ENCODE measurements at places on chromosomes 1 and 21.
A peak's percentile ranks its signal among the peaks of the same experiment; 100 is the strongest.

DNA sequence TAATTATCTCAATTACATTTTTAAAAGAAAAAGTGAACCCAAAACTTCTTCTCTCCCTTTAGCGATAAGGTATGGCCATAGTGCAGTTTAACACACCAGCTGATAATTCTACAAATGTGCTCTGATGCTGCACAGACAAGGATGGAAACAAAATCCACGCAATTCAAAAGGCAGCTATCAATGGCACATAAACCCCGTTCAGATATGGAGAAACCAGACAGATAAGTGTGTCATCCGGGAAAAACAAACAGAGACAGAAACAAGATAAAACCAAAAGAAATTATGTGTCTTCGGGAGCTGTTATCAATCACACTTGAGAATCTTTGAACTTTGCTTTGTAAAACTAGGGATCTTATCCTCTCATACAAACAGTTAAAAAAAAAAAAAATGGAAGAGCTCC lies 73.6 kb downstream of the SIPA1L2 start:
- DNase-seq, result no peak

DNA sequence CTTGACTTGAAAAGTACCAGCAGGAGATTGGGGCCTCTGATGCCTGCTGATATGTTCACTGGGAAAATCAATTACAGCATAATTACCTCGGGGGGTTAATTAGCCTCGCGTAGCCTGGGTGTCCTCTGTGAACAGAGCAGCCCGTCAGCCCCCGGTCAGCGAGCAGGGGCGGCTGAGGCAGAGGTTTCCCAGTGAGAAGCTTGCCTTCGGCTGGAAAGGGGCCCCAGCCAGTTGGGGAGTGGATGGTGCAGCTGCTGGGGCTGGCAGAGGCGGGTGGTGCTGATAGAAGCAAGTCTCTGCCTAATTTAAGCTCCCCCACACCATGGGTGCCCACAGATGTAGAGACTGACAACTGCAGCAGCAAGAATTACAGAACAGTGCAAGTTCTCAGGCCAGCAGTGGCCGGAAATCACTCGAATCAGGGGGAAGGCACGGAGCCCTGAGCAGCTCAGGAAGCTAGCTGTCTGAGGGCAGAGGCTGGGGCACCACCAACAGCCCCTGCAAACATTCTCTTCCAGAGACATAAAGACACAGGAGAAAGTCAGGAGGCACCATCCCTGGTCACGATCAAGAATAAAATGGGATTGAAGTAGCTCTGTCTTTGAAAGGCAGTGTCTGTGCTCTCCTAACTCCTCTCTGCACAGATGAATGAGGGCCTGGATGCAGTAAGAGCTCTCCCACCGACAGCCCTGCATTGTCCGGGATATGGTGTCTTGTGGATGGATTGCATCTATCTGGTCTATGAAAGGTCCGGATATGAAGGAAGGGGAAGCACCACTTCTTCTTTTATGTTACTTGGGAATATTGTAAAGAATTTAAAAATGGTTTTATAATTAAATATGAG lies 166.5 kb upstream of the CD34 start:
- no peak for DNase-seq

- DNase-seq, result no peak
Observed at GRCh38 chr1:160416369-160416768, 16.0 kb downstream of the VANGL2 start.

- no peak for DNase-seq
Observed at GRCh38 chr1:2506901-2507565, 19.4 kb downstream of the PANK4 start.

DNA sequence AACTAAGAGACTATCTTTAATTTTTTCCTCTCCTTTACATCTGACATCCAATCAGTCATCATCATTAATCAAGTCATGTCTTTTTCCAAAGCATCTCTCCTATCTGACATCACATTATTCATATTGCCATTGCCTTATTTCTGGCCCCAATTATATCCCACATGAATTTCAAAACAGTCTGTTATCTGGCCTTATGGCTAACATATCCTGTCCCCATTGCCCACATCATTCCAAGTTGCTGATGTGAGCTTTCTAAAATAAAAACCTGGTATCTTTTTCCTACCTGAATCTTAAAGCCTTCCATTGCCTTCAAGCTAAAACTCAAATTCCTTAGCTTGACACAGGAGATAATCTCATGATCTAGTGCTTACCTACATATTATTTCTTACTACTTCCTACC lies 283.9 kb downstream of the LRRC40 start:
- no peak for DNase-seq

GRCh38 chr1:172275478-172275877 lies 145.0 kb upstream of the C1orf105 start:
- DNase-seq, result no peak

DNA sequence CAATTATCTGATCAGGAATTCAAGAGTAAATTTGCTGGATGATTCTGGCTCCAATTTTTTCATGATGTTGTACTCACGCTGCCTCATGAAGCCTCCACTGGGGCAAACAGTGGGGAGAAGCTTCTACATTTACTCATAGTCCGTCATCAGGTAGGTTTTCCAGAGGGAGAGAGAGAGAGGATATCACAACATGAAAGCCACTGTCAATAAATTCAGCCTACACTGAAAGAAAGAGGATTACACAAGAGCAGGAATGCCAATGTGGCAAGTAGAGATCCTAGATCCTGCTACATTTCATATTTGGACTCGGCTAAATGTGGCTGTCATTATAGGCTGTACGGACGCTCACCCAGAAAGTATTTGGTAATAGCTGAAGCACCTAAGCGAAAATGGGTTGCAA lies 819.9 kb downstream of the BRINP3 start:
- no peak for DNase-seq

DNA sequence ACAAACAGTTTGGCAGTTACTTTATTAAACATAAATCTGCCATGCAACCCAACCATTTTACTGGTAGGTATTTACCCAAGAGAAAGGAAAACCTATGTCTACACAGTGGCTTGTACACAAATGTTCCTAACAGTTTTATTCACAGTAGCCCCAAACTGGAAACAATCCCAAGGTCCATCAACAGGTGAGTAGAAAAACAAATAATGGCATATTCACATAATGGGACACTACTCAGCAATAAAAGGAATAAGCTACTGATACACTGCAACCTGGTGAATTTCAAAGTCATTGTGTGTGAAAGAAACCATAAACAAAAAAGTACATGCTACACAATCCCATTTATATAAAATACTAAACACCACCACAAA lies 12.7 kb downstream of the KYAT3 start:
- DNase-seq, result no peak

GRCh38 chr21:39152271-39152670 lies 31.0 kb downstream of the PSMG1 start:
- no peak for DNase-seq

DNA sequence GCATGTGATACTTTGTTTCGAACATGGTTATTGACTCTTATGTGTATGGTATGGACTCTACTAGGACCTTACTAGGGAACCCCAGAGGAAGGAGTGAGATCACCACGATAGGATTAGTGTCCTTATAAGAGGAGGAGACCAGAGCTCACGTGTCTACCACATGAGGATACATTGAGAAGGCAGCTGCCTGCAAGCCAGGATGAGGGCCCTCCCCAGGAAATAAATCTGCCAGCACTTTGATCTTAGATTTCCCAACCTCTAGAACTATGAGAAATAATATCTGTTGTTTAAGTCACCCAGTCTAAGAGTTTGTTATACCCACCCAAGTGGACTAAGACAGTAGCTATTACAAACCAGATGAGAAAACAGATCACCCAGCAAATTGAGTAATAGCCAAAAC lies 559.3 kb upstream of the USP24 start:
- no peak for DNase-seq

GRCh38 chr1:168114845-168115244 lies 21.9 kb downstream of the GPR161 start:
- no peak for DNase-seq

GRCh38 chr1:197356723-197357533 lies 88.9 kb downstream of the CRB1 start:
- peak; percentile 15 for DNase-seq

GRCh38 chr1:184648856-184649201 lies 105.8 kb downstream of the EDEM3 start:
- no peak for DNase-seq

DNA sequence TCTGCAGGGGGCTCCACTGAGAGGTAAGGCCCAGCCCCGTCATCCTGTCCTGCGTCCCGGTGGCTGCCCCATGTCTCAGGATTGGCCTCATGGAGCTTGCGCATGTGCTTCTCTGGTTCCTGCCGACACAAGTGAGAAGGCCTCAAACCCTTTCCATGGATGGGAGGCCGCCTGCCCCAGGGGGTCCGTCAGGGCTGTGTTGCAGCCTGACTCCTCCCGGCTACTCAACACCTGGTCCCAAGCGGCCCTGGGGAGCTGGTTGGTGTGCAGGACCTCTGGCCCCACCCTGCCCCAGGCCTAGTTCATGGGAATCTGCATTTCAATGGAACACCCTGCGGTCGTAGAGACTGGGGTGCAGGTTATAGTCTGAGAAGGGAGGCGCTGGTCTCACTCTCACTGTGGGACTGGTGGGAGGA lies 21.1 kb upstream of the PDE9A start:
- no peak for DNase-seq

- DNase-seq, result no peak
Observed at GRCh38 chr1:86718786-86719185, 14.4 kb downstream of the SH3GLB1 start.

GRCh38 chr1:156012051-156012817 lies 8.5 kb downstream of the SSR2 start:
- no peak for DNase-seq

DNA sequence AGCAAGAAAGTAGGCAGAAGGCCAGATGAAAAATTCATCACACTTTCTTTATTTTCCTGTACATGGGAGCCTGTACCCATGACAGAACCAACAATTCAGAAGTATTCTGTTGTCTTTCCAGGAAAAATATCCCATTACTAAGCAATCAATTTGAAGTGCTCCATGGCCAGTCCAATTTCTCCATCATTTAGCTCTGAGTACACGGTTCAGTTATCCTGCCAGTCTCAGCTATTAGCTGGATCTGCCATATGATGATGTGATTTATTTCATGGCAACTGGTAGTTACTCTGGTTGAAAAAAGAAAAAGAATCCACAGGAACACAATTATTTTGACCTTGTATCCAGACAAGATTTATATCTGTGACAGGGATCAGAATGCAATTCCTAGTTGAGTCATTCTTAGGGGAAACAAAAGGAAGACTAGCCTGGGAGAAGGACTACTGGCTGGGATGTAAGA lies 70.6 kb upstream of the GORAB start:
- no peak for DNase-seq

DNA sequence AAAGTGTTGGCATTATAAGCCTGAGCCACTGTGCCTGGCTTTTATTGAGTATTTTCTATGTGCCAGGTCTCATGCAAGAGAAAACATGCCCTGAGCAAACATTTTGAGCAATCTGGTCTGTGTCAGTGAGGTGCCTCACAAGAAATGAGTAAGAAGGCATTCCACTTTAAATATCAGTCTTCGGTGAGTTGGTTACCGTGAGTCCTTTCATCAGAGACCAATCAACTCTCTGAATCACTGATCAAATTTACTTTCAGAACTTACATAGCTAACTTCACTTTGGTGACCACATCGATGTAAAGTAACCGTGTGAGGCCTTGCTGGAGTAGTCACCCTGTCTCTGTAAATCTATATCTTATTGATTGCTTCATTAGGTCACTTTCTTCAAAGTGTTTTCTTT lies 14.3 kb upstream of the DDX59 start:
- no peak for DNase-seq

GRCh38 chr1:51518586-51519047 lies 449 bp downstream of the EPS15 start:
- no peak for DNase-seq

DNA sequence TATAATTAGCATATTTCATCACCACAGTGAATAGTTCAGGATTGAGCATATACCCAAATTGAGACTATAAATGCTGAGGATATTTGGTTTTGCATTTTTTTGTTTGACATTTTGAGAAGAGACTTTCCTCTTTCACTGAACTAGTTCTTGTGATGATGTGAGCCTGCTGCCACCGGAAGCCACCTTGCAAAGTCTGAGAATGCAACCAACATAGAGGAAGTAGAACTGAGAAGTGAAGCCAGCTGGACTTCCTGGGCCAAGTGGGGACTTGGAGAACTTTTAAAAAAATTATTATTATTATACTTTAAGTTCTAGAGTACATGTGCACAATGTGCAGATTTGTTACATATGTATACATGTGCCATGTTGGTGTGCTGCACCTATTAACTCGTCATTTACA lies 102.3 kb downstream of the RPE65 start:
- DNase-seq, result no peak

- DNase-seq, result no peak
Observed at GRCh38 chr1:8329439-8329838, 11.5 kb downstream of the SLC45A1 start.

GRCh38 chr1:238672806-238673205 lies 713.6 kb upstream of the CHRM3 start:
- no peak for DNase-seq

DNA sequence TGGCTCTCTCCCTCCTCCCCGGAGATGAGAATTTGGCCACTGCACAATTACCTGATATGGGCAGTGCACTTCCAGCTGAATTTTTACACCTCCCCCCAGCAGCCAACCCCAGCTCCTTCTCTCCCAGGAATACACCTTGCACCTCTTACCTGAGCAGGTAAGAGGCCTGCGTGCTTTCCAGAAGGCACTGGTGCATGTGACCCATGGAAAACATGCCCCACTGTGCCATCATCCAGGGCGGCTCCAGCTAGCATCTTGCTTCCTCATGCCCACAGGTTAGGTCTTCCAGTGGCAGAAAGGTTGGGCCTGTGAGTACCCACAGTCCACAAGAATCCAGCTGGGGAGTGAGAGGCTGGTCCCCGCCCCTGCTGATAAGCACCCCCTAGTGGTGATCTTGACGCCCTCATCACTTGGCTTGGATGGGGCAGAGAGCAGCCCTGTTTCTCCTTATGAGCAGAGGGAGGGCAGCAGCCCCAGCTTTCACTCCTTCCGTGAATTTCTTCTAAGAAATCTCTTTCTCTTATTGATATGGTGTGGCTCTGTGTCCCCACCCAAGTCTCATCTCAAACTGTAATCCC lies 57.8 kb downstream of the EDARADD start:
- DNase-seq, result no peak

DNA sequence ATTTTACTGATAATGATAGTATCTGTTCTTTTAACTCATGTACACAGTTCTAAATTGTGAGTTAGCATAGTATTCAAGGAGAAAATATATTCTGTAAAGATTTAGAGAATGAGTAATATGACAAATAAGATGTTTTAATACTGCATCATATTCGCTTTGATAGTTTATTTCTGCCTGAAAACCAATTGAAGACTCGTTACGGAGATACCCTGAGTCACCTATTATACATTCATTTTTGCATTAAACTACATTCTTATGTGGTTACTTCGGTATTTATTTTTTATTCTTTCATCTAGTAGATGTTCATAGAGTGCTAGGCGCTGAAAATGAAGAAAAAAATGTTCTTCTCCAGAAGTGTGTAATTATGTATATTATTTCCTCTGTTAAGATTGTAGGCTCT lies 5.3 kb downstream of the UHMK1 start:
- no peak for DNase-seq

DNA sequence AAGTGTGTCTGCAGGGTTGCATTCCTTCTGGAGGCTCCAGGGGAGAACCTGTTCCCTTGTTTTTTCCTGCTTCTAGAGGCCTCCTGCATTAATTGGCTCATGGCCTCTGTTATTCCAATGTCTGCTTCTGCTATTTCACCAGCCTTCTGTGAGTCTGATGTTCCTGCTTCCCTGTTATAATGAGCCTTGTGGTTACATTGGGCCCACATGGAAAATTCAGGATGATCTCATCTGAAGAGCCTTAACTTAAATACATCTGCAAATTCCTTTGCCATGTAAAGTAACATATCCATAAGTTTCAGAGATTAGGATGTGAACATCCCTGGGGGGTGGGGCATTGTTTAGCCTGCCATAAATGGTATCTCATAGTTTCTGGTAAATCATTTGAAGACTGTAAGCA lies 181.1 kb downstream of the RWDD3 start:
- DNase-seq, result no peak

- DNase-seq, result no peak
Observed at GRCh38 chr21:38800924-38801744, 4.6 kb upstream of the ETS2 start.
